ENCODE measurements at places on chromosomes 13 and 19.

DNA sequence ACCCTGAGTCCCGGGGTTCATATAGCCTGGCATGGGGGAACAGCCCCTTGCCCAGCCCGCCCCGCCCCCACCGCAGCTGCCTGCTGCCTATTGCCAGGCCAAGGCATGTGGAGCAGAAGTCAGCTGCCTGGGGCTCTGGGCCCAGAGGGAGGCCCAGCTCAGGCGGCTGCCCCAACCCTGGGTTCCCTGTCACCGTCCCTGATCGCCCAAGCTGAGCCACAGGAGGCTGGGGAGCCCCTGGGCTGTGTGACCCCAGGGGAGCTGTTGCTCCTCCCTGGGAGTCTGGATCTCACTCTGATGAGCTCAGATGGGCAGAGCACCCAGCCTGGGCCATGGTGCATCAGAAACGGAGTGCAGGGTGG, 1.4 kb downstream of the PLIN4 start:
- DNase-seq, result no peak

GRCh38 chr13:24351423-24351822, 42.0 kb downstream of the C1QTNF9 start:
- DNase-seq, result no peak

- DNase-seq, result no peak
These were observed 79.4 kb downstream of the ZIC5 start for GRCh38 chr13:99892196-99892613.

- DNase-seq, result no peak
These were observed 165.2 kb downstream of the TDRD3 start for GRCh38 chr13:60562096-60562780.

- no peak for DNase-seq
These were observed 274.4 kb downstream of the KLF12 start for GRCh38 chr13:73859841-73860240.

DNA sequence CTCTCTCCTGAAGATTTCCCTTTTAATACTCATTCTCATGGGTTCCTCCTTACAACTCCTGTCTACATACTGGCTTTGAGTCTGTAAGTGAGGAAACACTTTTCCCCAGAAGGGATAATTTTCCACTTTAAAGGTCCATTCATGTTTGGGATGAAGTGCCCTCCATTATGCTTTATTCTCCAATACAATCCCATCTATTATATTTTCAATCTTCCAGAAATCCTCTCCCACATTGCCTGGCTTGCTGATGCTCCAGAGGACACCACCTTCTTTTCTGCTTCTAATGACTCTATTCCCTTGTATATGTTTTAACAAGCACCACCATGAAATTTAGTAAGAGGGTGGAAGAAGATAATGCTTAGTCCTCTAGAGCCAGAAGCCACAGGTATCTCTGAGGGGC, 92.7 kb upstream of the NBEA start:
- no peak for DNase-seq

DNA sequence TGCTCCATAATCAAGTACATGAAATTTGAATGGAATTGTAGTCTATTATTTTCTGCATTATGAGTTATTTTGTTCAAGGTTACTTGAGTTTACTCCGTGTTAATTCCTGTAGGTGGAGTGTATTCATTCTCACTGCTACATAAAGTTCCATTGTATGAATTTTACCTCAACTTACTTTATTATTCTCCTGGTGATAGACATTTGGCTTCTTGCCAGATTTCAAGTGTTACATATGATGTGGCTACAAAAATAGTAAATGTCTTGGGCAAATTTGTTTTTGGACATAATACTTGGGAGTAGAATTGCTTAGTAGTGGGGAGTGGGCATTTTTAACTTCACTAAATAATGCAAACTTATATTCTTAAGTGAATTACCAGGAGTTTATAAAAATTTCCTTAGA, 328.9 kb downstream of the SHISA2 start:
- no peak for DNase-seq

- DNase-seq, result no peak
These were observed 28.2 kb downstream of the CKM start for GRCh38 chr19:45294291-45295029.

DNA sequence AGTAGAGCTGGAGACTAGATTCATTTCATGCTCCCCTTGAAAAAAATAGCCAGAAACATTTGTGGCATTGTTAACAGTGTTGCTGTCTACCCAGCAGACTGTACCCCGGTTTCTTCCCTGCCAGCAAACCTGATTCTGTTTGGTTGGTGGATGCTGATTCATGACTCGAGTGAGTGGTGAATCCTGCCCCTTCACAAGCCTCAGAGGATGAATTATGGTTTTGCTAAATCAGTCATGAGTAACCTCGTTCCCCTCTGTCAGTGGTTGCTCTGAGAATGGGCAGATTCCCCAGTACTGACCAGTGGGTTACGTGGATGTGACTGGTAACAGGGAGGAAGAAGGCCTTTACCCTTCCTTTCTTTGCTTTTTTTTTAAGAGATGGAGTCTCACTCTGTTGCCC, 10.1 kb downstream of the NLRP12 start:
- no peak for DNase-seq

- no peak for DNase-seq
These were observed 61.3 kb downstream of the TNFRSF19 start for GRCh38 chr13:23631311-23632047.

GRCh38 chr13:100559886-100560285, 28.7 kb downstream of the GGACT start:
- no peak for DNase-seq

- DNase-seq, result no peak
These were observed 7.0 kb upstream of the WBP4 start for GRCh38 chr13:41054212-41054877.

GRCh38 chr13:40611004-40611403, 55.4 kb downstream of the FOXO1 start:
- DNase-seq, result no peak

DNA sequence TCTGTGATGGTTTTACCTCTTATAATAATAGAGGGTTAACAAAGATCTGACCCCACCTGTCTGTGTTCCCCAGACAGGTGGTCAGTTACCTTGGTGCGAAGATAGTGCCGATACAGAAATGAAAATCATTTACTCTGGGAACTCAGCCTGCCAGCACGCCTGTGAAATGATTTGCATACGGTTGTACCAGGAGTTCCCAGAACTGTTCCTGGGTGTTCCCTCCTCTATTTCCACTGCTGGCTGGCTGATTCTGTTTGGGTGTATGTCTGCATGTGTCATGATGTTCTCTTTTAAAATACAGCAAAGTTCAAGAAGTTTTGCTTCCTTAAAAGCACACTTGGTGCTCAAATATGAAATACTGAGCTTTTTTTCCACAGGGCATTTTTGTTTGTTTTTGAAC, 527.1 kb downstream of the FGF9 start:
- DNase-seq, result no peak

- DNase-seq, result no peak
These were observed 312.4 kb downstream of the DNAJC15 start for GRCh38 chr13:43335764-43336163.

GRCh38 chr19:5804516-5805461, at the start of gene NRTN:
TSS of gene NRTN (plus strand) at chr19:5805067. CDS start at chr19:5824166, 19,099 bp downstream.
- DNase-seq, result peak; percentile 60

DNA sequence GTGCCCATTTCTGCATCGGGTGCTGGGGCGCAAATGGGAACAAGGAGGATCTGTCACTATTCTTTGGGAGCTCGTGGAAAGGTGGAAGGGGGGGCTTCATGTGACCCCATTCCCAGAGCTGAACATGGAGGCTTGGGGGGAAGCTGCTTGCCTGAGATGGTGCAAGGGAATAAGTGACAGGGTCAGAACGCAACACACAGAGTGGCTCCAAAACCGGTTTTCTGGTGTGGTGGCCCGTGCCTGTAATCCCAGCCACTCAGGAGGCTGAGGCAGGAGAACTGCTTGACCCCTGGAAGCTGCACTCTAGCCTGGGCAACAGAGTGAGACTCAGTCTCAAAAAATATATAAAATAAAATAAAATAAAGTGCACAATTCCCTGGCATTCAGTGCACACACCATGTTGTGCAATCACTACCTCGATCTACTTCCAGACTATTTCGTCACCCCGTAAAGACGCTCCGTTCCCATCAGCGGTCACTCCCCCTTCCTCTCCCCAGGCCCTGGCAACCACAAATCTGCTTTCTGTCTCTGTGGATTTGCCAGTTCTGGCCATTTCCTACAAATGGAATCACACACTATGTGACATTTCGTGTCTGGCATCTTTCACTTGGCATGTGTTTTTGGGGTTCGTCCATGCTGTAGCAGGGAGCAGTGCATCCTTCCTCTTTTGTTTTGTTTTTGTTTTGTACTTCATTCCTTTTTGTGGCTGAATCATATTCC, 18.2 kb upstream of the COMP start:
- DNase-seq, result no peak

- no peak for DNase-seq
These were observed 591 bp downstream of the ZNF823 start for GRCh38 chr19:11737964-11738745.

DNA sequence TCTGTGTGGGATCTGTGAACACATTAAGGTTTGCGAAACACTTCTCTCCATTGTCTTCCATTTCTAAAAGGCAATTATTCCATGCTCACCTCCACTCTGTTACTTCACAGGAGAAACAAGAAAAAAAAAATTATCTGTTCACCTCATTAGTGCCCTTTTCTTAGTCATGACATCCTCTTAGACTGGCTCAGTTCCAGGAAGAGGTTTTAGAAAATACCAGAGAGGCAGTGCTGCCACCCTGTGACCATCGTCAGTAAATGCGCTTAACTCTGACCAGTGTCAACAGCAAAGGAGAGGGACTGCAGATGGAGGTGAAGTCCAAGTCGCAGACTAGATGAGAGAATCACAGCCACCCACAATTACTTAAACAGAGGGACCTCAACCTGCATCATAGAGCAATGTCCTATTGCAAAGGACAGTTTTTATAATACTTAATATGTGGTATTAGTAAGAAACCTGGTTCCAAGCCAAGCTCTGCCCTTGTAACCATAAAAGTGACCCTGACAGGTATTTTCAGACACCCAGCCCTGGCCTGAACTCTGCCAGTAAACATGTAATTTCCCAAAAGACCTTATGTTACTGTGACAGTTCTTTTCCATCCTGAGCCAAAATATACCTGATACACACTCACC, 19.4 kb downstream of the CEACAM21 start:
- DNase-seq, result peak; percentile 50

GRCh38 chr13:48761256-48761655, 107.5 kb downstream of the CYSLTR2 start:
- DNase-seq, result no peak

DNA sequence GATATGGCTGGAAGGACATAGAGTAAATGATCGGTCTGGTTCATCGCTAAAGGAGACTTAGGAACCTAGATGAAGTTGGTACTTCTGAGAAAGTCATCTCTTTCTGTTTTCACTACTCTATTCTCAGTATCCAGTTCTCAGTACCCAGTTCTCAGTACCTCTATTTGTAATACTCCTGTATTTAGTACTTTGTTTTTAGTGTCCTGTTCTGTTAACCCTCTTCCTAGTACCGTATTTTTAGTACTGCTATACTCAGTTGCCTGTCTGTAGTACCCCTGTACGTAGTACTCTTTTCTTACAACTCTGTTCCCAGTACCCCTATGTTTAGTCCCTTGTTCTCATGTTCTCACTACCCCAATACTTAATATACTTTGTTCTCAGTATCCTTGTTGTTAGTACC, 1.2 kb downstream of the RFXAP start:
- no peak for DNase-seq

GRCh38 chr13:23159205-23159759, 21.5 kb upstream of the SGCG start:
- no peak for DNase-seq

GRCh38 chr13:112346173-112346898, 29.8 kb upstream of the SPACA7 start:
- DNase-seq, result peak; percentile 88

DNA sequence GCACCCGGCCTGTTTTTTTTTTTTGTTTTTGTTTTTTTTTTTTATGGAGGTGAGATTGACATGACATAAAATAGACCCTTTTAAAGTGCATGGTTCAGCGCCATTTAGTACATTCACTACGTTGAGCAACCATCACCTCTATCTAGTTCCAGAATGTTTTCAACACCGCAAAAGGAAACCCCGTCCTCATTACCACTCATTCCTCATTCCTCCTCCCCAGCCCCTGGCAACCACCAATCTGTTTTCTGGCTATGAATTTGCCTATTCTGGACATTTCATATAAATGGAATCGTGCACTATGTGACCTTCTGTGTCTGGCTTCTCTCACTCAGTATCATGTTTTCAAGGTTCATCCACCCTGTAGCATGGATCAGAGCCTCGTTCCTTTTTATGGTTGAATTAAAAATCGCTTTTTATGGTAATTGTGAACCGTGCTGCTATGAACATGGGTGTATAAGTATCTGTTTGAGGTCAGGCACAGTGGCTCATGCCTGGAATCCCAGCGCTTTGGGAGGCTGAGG, 9.9 kb upstream of the ADGRE5 start:
- DNase-seq, result no peak

GRCh38 chr19:13430790-13431582, 75.3 kb downstream of the CACNA1A start:
- DNase-seq, result peak; percentile 14

- DNase-seq, result no peak
These were observed 227.9 kb upstream of the ARGLU1 start for GRCh38 chr13:106795847-106796246.

- peak; percentile 9 for DNase-seq
These were observed 65.4 kb downstream of the RUBCNL start for GRCh38 chr13:46321494-46322225.

DNA sequence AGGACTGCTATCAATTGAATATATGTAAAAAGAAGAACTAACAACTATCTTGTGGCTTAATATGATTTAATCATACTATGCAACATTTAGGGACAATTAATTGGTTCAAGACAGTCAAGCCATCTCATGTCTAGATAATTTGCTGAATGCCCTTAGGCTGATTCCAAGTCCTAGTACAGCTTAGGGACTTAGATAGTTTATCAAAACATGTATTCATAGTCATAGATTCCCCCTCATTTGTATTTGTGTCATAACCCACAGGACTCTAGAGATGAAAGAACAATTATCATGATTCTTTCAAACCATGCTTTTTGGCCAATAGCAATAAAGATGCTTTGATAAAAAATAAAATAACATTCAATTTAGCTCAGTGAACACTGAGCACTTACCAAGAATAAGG, 607.6 kb downstream of the SLITRK1 start:
- DNase-seq, result no peak

DNA sequence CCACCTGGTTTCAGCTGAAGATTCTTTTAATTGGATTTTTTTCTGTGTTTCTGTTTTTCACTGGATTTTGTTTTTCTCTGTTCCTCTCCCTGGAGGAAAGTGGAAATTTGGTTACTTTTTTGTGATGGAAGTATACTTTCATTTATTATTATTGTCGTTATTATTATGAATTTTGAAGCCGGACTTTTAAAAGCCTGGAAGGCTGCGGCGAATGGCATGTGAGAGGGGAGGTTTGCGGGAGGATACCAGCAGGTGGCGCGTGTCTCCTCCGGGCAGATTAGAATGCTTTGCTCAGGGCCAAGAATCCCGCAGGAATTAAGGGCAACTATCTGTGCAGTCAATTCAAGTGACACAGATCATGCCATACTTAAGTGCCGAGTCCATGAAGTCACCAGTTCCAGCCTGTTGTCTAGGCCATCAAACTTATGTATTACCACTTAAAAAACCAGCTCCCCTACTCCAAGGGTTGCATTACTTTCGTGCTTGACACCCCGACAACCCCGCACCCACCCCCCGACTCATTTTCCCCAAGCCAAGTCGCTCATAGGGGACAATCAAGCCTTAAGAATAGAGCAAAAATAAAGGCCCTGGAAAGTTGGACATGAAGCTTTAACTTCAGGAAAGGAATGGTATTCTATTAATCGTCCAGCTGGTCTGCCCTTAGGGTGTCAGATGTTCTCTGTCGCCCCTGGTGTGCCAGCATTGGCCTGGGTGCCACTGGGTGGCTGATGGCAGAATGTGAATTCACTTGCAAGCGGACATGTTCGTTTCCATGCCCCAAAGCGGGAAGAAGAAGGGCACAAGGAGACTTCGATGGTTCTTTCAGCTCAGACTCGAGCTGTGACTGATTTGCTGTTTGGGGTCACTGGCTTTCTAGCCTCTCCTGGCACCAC, 1.3 kb upstream of the LRCH1 start:
- DNase-seq, result peak; percentile 36
